ENCODE measurements at places on chromosomes 13 and 19.

GRCh38 chr19:20482721-20483120 is 82.9 kb downstream of the ZNF737 start:
- no peak for DNase-seq

- no peak for DNase-seq
Observed at GRCh38 chr13:106324444-106324843, 211.0 kb downstream of the EFNB2 start.

- DNase-seq: no peak
Observed at GRCh38 chr19:32651729-32652140, 23.2 kb downstream of the ANKRD27 start.

DNA sequence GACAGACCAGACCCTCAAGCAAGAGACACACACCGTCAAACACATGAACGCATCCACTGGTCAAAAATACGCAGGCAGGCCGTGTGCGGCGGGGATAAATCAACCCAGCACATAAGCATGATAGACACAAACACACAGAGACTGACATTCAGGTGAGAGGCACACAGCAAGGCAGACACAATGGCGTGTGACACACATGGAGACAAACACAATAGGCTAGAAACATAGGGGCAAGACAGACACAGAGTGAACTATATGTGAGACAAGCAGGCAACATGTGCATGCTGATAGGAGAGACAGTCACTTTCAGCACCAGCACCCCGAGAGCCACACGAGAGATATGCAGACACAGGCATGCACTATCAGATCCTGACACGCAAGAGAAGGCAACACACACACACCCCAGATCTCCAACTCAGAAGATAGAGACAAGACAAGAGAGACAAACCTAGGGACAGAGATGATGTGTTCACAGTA is 6.9 kb upstream of the JUNB start:
- DNase-seq: no peak

GRCh38 chr13:101925731-101926130 is 473.3 kb downstream of the ITGBL1 start:
- DNase-seq: no peak

DNA sequence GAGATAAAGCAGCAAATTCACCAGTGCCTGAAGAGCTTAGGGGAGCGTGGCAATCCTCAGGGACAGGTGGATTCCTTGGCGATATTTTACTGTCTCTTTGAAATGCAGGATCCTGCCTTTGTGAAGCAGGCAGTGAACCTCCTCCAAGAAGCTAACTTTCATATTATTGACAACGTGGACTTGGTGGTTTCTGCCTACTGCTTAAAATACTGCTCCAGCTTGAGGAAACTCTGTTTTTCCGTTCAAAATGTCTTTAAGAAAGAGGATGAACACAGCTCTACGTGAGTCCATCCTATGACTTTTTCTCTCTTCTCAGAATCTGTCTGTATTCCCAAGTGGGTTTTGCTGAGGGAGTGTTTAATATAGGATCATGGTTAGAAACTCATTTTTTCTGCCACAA is 22.6 kb downstream of the NLRP4 start:
- no peak for DNase-seq

DNA sequence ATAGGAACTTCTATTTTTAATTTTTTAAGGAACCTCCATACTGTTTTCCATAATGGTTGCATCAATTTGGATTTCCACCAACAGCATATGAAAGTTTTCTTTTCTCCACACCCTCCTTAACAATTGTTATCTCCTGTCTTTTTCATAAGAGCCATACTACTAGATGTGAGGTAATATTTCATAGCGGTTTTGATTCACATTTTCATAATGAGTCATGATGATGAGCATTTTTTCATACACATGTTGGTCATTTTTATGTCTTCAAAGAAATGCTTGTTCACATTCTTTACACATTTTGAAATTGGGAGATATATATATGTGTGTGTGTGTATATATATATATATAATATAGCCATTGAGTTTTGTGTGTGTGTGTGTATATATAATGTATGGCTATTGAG is 420.3 kb upstream of the PCDH9 start:
- DNase-seq: no peak

DNA sequence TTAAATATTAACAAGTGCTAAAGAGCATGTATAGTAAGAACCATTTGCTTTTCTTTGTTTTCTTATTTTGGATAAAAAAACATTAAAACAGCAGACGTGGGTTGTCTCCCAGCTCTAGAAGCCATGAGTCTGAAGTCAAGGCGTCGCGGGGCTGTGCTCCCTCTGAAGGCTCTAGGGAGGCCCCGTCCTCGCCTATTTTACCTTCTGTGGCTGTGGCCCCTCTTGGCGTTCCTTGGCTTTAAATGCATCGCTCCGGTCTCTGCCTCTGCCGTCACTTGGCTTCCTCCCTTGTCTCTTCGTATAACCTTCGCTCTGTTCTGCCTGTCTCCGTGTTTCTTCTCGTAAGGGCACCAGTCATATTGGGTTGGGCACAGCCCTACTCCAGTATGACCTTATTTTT is 75.3 kb downstream of the ING1 start:
- DNase-seq: no peak
